Right lung (tissue), 10 donors: ENCODE measurements at places on chromosomes 4 and X.

DNA sequence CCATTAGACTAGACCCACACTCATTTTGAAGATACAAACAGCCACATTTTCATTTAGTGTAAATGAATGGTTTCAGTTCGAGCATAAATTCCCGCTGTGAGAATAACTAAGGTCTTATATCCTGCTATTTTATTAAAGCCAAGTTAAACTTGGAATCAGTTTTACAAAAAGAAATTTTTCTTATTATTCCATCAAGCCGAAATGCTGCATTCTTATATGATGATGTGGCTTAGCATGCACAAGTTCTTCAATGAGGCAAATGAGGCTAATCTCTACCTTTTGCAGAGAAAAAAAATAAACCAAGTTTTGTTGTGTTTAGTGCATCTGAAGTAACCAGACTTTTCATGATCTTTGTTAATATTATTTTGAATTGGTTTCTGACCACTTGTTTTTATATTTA, 953.9 kb upstream of the PCDH10 start:
- DNase-seq, result no peak

DNA sequence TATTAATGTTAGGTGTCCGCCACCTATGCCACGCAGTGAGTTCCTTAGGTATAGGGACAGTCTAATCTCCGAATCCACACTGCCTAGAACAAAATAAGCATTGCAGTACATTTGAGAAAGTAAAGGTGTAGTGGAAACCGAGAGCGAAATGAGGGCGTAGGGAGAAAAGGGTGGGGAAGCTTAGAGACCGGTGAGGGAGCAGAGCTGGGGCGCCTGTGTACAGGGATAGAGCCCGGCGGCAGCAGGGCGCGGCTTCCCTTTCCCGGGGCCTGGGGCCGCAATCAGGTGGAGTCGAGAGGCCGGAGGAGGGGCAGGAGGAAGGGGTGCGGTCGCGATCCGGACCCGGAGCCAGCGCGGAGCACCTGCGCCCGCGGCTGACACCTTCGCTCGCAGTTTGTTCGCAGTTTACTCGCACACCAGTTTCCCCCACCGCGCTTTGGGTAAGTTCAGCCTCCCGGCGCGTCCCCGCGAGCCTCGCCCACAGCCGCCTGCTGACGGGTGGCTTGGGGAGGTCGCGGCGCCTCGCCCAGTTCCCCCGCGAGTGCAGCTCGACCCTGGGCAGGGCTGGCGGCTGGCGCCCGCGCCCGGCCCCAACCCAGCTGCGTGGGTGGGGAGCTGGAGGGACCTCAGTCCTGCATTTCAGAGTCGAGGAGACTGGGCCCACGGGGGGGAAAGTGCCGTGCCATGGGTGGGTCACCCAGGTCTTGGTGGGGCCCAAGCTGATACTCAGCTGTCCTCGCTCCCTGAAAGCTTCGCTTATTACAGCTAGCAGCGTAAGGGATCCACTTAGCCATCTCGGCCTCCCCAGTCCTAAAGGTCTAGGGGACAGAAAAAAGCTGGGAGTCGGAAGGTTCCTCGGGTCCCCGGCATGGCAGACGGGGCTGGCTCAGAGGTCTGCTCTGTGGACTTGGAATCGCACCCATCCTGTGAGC, at the start of gene ANXA3:
ANXA3 (plus strand) TSS at position 351 of the 932 bp plus-strand sequence. CDS start 2,704 bp downstream, outside the sequence.
- DNase-seq, result peak; percentile 45

GRCh38 chr4:140012688-140013486, 141.1 kb downstream of the MAML3 start:
- DNase-seq, result peak; percentile 39

- DNase-seq, result no peak
Observed at GRCh38 chrX:103170216-103170615, 44.7 kb upstream of the BEX4 start.

- DNase-seq, result no peak
Observed at GRCh38 chr4:127113844-127114362, 518.9 kb upstream of the INTU start.

DNA sequence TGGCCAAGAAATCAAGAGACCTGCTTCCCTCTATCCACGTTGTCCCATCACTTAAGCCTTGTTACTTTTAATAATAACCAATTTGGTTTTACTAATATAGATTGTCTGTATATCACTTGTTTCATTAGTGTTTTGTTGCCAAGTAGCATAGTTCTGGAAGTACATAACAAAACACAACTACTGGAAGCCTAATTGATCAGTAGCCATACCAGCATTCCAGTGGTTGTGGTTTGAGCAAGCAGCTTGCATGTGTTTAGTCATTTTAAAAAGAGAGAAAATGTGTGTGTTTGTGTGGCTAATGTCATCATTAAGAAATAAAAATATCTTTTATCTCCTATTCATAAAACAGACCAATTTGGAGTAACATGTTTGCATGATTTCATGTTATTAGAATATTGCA, 70.8 kb downstream of the PTPN13 start:
- no peak for DNase-seq

DNA sequence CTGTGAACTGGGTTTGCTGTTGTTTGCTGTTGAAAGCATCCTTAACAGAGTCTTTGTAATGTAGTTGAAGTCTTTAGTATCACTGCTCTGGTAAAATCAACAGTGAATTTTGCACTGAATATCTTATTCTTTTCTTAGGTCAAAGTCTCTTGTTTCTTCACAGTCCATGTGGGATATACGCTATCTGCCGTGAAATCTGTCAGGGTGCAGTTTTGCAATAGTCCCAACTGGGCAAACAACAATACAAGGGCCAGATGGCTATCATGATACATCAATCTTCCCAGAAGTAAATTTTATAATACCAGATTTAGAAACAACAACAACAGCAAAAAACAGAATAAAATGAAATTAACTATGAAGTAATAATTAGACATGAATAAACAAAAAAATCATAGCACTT, 123.5 kb downstream of the PPARGC1A start:
- DNase-seq, result no peak

DNA sequence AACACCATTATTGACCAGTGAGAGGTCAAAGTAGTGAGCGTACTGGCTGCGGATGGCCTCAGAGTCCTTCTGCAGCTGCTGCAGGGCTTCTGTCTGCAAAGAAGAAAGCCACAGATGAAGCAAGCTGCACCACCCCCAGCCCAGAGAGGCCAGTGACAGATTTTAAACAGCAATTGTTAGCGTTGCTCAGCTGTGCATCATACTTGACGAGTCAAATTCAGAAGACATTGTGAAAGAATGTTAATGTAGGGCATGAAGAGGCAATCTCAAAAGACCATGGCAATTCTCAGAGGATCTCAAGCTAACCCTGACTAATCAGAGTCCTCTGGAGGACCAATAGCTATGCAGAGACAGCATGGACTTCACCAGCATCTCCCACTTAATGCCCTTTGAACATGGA, 16.6 kb downstream of the DKC1 start:
- no peak for DNase-seq

- no peak for DNase-seq
Observed at GRCh38 chr4:37436546-37436945, 192.0 kb downstream of the NWD2 start.

DNA sequence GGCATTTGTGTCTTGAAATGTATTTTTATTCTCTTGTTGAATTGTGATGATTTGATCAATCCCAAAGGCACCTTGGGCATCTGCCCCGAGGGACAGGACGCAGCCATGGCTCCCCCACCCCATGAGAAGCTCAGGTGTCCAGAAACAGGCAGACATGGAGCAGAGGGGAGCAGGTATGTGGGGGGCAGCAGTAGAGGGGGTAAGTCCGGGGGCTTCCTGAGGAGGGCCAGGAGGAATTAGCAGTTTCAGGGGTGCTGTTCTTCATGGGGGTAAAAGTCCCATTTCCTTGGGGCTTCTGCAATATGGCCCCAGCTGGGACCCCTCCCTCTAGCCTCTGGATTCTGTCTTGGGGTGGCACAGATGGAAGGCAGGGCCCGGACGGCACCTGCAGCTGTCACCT, 67.0 kb upstream of the HMX1 start:
- DNase-seq, result no peak

GRCh38 chrX:47198026-47198686, 4.5 kb downstream of the UBA1 start:
- DNase-seq, result no peak

DNA sequence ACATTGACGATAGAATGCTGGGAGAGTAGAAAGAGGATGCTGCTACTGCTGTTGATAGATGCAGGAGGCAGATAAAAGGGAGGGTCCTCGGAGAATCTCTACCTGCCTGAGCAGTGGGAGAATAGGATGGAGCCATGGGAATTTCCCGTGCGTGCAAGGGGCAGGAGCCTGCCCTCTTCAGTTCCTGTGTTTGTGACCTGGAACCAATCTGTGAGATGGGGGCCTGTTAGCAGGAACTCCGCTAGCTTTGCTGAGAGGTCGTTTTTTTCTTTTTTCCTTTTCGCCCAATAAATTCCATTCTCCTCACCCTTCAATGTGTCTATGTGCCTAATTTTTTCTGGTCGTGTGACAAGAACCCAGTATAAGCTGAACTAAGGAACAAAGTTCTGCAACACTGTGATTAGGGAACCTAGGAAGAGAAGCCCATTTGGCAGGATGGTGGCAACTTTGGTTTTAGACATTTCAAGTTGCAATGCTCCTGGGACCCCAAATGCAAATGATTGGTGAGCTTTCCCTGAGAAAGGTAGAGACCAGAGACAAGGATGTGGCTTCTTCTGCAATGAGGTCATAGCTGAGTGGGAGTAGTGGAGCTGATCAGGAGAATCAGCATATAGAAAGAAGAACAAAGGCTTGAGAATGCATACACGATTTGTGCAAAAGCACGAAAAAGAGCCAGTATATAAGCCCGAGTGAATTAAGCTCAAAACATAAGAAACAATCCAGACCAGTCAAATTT, 23.9 kb downstream of the SLC39A8 start:
- no peak for DNase-seq

GRCh38 chr4:183995570-183995969, 90.5 kb downstream of the STOX2 start:
- DNase-seq, result no peak

DNA sequence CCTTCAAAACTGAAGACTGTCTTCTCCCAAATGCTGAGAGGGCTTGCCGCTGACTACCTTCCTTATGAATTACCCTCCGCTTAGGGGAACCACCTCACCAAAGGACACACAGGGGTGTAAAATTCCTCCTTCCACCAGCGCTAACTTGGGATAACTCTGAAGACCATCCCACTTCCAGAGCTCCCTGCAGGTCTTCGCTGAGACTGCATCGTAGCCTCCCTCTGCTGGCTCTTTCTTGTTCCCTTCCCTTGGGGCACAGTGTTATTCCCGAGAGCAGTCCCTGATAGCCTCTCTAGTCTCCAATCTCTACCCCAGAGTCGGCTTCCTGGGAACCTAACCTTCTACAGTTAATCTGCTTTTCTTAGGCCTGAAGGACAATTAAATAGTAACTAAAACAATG, 725.5 kb upstream of the ATOH1 start:
- no peak for DNase-seq

- no peak for DNase-seq
Observed at GRCh38 chr4:37793562-37793961, 32.9 kb upstream of the PGM2 start.

- peak; percentile 21 for DNase-seq
Observed at GRCh38 chr4:5711479-5712184, 631 bp downstream of the EVC start.

DNA sequence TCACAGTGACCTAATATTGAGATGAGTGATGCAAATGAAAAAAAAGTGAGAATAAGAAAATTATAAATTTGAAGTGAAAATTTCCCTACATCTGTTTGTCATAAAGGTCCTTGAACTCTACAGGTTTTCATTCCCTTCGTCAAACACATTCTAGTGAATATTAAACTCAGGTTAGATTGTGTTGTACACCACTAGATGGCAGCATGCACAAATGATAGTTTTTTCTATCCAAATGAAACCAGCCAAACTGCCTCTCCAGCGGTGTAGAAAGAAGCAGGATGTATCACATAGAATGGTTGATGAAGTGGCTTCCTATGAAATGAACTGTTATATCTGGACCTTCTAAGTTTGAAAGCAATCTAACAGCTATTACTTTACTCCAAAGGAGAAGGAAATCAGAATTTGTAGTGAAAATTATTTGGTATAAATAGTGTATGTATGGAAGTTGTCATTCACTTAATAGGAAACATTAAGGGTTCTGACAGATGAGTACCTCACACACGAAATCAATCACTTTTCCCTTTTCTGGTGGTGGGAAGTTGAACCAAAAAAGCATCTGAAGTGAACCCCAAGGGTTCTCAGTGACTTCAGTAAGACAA, 382.7 kb downstream of the UNC5C start:
- peak; percentile 72 for DNase-seq

DNA sequence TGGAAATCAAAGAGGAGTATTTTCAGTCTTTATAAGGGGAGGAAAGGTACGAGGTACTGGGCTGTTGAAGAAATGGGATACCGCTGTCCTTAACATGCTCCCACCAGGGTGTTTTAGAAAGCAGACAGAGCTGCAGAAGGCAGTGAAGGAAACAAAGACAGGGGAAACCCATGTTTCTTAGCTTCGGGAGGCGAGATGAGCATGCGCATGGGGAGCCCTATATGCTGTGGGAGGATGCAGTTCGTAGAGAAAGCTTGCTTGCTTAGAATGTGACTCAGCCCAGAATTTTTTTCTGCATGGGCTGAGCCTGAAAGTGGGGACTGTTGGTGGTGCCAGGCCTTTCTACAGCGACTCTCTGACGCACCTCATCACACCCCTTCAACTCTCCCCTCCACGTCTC, 28.8 kb upstream of the SCOC start:
- DNase-seq, result no peak

DNA sequence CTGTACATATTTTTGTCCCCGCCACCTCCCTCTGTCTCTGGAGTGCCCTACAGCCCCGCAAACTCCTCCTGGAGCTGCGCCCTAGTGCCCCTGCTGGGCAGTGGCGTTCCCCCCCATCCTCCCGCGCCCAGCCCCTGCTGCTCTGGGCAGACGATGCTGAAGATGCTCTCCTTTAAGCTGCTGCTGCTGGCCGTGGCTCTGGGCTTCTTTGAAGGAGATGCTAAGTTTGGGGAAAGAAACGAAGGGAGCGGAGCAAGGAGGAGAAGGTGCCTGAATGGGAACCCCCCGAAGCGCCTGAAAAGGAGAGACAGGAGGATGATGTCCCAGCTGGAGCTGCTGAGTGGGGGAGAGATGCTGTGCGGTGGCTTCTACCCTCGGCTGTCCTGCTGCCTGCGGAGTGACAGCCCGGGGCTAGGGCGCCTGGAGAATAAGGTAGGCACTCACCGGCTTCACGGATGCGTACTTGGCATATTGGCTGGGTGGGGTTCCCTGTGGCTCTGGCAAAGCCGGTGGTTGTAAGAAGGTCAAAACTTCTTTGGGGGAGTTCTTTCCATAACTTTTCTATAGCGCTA, 653 bp downstream of the HHIP start:
- DNase-seq, result no peak

- no peak for DNase-seq
Observed at GRCh38 chr4:11436084-11436483, 7.4 kb upstream of the HS3ST1 start.

- DNase-seq, result no peak
Observed at GRCh38 chr4:172736046-172736445, 432.6 kb upstream of the GALNT7 start.

DNA sequence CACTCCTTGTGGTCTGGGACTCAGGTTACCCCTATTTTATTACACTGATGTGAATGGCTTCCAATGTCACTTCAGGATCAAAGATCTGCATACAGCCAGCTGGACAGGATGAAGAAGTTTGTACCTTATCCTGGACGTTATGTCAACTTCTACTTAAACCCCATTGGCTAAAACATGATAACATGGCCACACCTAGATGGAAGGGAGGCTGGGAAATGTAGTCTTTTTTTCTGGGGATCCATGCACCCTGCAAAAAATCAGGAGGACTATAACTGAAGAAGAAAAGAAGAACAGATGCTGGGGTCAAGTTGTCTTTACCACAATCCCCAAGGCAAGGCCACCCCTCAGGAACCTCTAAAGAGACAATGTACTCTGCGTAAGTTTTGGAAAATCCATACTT, 459.2 kb downstream of the BCOR start:
- DNase-seq, result no peak
